ENCODE measurements at places on chromosomes 7 and 10. TPM values are rescaled to one million over a fixed set of nuclear protein-coding genes. Genes with fewer than 3 reads are reported as not detected.

DNA sequence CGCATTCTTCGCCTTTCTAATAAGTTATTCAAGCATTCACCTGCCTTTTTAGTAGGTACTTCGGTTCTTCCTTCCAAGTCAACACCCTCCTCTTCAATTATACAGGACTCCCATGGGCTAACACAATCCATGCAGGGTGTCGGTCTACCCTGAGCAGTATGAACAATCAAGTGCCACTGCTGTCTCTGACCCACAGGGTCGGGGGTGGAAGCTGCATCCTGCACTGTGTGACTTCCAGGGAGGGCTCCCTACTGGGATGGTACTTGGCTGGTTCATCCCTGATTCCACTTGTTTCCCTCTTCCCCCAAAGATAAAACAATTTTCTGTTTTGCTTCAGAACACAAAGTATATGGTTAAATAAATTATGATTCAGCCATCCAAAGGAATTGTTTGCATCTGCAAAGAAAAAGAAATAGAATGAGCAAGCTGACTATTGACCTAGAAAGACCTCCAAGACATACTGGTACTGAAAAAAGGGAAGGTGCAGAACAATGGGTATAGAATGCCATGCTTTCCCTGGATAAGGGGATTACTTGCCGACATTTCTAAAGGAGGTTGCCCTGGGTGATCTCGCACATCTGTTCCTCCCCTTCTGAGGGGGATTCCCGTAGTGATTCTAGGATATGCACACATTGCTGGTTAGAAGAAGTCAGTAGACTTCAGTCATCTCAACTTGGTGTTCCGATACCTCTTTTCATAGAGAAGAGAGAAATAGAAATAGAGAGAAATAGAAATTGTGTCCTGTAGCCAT lies 89.1 kb upstream of the AGR3 start:
- no peak for DNase-seq

GRCh38 chr7:54874804-54875203 lies 115.8 kb upstream of the SEC61G start:
- no peak for DNase-seq

- DNase-seq: no peak
Observed at GRCh38 chr10:1706711-1707110, 30.6 kb downstream of the ADARB2 start.

GRID1 gene
- 8.0 TPM for total RNA-seq

DNA sequence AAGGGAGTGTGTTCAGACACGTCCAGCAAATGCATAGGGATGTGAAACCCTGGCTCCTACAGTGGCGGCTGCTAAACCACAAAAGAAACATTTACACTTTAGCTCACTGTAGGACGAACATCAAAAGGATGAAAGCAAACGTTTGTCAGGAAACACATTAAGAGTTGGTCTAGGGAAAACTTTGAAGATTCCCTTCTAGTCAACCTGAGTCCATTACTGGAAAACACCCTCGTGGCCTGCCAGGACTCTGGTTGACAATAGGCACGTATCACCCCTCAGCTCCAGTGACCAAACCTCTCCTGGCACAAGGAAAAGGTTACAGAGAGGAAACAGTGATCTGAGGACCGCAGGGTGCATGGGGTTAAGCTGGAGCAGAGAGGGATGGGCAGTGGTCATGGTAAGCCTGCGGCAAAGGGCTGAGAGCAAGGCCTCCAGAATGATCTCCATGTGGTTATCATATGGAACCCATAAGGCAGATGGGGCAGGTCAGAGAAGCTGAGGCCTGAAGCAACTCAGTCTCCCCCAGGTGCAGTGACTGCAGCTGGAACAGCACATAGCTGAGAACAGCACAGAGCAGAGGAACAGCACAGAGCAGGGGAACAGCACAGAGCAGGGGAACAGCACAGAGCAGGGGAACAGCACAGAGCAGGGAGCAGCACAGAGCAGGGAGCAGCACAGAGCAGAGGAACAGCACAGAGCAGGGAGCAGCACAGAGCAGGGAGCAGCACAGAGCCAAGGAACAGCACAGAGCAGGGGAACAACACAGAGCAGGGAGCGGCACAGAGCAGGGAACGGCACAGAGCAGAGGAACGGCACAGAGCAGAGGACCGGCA lies 49.9 kb downstream of the CHST15 start:
- DNase-seq: peak; percentile 17

TRUB1 gene
- 33.3 TPM for total RNA-seq

DNA sequence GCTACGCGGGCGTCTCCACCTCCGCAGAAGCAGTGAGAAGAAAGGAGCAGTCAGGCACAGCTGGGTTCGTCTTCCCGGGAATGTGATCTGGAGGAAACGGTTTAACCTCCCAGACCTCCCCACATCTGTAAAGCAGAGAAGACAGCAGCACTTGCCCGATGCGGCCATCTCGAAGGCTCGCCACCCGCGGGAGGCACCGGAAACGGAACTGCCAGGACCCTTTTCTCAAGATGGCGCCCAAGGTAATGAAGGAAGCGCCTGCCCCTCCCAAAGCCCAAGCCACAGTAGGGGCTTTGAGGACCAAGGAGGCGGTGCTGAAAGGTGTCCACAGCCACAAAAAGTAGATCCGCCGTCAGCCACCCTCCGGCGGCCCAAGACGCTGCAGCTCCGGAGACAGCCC lies 41.7 kb downstream of the ASB13 start:
- no peak for DNase-seq

GRCh38 chr7:158831738-158832091 lies 2.4 kb upstream of the ESYT2 start:
- DNase-seq: no peak

OR13A1 gene
- not detected for total RNA-seq

DNA sequence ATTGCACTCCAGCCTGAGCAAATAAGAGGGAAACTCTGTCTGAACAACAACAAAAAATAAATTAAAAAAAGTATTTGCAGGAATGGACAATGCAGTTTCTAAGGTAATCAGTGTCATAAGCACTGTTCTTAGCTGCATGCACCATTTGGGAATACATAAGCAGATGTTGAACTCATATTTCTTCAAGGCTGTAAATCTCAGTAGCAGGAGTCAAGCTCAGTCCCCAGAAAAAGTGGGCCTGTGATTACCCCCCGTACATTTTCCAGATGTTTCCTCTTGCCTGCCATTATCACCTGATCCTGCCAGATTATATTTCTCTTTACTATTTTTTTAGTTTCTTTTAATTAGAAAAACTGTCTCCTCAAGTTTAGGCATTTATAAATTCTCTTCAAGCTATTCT lies 667.6 kb upstream of the ANKRD30A start:
- DNase-seq: no peak

- no peak for DNase-seq
Observed at GRCh38 chr10:13813550-13813949, 226.8 kb downstream of the PRPF18 start.

DNA sequence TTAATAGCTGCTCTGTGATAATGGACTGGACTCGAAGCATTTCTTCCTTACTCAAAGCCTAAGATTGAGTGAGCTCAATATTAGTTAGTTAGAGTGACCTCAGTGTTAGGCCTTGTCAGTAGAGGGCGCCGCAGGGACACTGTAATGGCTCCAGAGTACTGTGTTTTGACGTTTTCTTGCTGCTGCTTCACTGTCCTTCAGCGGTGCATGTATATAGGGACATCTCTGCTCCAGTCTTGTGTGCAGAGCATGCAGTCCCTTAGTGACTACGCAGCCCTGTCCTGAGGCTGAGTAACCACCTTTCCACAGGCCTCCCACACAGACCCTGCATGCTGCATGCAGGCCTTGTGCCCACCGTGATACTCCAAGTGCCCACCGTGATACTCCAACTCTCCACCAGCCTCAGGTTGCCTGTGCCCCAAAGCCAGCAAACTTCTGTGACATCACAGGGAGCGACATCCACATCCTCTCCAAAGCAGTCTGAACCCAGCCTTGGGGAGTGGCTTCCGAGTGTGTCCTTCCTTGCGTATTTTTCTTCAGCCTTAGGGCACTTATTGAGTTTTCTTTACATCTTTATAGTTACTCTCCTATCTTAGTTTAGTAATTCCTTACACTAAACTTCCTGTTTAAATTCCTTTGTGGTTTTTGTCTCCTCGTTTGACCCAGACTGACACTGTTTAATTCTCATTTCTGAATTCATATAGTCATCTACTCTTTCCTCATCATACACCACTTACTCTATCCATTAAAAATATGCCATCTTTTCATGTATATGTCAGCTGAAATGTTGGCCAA lies 118.2 kb downstream of the JAZF1 start:
- peak; percentile 81 for DNase-seq

Data from adrenal gland (tissue), 19 donors.